GM23338 (cell line): ENCODE measurements at places on chromosomes 1 and 21. TPM values are rescaled to one million over a fixed set of nuclear protein-coding genes. Genes with fewer than 3 reads are reported as not detected.

DNA sequence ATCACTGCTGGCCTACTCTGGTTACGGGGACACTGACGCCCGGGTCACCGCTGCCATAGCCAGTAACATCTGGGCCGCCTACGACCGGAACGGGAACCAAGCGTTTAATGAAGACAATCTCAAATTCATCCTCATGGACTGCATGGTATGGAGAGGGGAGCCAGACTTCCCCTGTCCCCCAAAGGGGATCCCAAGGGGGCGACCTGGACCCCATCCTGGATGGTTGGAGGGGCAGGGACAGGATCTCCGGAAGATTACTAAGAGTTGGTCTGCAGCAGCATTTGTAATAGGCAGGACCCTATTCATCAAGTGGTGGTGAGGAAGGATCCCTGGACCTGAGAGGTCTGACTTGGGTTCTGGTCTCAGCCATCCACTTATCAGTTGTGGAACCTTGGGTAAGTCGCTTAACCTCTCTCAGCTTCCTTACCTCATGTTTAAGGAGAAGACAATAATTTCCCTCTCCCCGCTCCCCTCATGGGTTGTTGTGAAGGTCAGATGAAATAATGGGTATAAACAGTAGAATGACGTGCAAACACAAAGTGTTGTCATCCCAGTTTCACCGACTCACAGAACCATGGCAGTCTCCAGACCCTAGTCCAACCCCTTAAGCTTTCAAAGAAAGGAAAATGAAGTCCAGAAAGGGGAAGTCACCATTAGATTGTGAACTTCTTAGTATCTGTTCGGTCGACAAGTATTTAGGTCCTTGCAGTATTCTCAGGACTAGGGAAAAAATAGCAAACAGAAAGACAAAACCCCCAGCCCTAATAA is 883 bp downstream of the LAMTOR2 start:
- DNase-seq = no peak

- DNase-seq = no peak
These were observed 33.7 kb downstream of the PTGFRN start for GRCh38 chr1:116943438-116943837.

DNA sequence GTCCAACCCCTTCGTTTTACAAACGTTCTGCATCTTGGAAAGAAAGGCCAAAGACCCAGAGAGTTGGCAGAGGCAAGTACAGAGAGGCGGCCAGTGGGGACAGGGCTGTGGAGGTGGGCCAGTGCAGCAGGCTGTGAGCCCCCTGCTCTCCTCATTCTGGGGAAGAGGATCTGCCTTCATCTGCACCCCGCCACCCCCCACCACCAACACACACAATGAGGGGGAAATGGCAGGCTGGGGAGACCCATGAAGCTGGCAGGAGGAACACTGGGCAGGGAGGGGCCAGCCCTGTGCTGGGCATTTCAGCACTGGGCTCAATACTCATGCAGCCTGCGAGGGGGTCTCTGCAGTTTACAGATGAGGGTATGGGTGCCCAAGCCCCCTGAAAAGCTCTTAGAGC is 14.6 kb downstream of the STMN1 start:
- no peak for DNase-seq

GRCh38 chr1:9592510-9593075 is 3.9 kb downstream of the TMEM201 start:
- DNase-seq = no peak

GRCh38 chr21:14456911-14457310 is 74.0 kb upstream of the HSPA13 start:
- no peak for DNase-seq

DNA sequence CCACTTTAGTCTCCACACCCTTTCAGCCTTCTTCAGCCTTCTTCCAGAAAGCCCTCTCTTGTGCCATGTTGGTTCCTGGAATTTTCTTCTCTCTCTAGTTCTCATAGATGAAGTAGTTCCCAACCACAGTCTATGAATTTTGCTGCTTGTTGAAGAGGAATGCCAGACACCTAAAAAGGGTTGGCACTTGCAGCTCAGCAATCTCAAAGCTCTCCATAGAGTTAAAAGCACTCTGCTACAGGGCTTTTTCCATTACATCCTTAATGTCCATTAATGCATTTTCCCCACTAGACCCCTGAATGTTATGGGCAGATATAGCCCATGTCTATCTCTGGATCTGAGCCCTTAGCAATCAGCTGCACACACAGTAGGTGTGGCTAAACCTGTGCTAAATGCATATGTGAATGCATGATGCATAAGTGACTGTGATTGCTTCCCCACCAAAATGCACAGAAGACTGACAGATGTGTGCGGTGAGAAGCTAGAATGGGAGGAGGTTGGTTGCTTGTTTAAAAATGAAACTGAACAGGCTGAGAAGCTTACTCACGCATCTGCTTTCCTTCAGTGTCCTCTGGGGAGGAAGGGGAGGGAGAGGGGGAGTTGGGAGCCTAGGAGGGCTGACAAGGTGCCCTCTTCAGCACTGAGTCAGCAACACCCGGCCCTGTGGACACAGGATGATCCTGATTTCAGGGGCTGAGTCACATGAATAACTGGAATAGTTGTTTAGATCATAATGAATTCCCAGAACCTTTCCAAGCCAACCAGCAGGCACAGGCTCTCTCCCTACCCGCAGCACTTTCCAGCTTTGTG is 146.1 kb upstream of the FGGY start:
- DNase-seq = no peak

DNA sequence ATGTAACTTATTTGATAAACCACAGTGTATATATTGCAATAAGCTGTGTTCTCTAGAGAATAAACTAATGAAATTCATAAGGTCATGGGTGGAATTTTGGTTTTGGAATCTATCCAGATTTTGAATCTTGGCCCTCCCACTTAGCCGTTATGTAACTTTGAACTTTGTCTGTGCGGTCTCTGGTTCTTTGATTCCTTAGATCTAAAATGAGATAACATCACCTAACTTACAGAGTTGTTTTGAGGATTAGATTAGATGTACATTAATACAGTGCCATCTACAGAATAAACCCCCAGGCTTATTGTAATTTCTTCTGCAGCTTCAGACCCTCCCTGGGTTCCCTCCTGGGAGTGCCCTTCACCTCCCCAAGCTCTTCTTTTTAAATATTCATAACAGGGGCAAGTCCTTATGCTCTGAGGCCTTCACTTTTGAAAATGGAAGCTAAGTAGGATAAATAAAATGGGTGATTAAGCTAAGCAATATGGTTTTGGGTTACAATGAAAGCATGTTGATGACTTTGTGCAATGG is 124.3 kb downstream of the ATG4C start:
- DNase-seq = no peak

DNA sequence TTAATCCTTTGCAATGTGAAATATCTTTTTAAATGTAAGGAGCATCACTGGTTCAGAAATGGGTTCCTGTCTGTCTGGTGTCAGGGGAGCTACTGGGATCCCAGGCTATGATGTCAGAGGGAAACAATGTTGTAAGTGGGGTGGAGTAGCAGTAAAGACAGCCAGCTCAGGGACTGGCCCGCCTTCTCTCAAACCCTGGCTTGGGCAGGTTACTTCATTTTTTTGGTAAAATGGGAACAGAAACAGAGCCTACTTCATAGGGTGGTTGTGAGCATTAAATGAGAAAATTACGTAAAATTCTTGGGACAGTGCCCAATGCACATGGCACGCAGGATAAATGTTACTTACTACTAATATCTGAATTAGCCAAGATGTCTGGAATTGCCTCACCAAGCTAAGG is 30.7 kb upstream of the IL20 start:
- no peak for DNase-seq

- no peak for DNase-seq
These were observed 13.6 kb upstream of the GPR137B start for GRCh38 chr1:236128646-236129178.

- DNase-seq = no peak
These were observed 169.5 kb downstream of the ATP6V1G3 start for GRCh38 chr1:198370996-198371395.

DNA sequence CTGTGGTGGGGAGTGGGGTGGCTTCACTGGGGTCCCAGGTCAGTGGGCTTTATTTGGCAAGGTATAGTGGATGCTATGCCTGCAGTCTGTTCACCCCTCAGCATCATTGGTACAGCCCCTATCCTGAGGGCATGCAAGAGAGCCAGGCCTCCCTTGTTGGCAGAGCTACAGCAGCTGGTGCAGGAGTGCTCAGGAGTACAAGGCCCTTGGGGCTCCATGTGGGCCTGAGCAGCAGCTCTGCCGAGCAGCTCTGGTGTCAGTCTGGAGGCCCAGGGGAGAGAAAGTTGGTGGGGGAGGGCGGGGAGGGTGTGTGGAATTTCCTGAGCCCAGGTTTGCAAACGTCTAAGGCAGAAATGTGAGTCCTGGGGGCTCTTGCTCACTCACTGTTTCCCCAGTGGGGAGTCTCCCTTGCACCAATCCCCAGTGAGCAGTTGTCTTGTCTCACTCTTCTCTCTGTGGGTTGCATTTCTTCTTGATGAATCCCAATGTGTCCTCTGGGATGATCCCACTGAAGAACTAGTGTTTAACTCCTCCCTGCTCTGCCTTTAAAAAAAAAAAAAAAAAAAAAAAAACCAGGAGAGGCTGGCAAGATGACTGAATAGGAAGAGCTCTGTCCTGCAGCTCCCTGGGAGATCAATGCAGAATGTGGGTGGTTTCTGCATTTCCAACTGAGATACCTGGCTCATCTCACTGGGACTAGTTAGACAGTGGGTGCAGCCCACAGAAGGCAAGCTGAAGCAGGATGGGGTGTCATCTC is 39.5 kb upstream of the CYP4X1 start:
- DNase-seq = peak; percentile 41

DNA sequence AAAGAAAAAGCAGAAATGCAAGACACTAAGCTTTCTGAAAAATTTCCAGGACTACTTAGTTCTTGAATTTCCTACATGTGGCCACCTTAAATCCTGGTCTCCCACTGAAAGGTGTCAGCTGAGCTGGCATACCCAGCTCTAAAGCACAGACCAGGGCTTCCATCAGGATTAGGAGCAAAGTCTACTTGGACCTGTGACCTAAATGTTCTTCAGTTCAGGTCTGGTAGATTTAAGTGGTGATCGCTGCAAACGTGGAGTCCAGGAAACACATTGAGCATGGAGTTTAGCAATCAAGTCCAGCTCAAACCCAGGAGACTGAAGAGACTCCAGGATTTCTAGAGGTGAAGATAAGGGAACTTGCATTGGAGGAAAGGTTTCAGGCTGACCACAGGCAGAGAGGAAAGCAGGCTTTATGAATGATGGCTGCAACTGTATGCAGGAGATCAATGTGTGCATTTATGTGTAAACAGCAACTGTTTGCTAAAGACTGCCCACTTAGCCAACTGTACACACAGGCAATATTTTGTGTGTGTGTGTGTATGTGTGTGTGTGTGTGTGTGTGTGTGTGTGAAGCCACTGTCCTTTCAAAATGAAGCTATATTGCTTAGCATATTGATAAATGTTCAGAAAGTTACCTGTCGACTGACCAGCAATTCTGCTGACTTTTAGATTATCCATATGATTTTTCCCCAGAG is 75.2 kb downstream of the LMX1A start:
- DNase-seq = no peak

DNA sequence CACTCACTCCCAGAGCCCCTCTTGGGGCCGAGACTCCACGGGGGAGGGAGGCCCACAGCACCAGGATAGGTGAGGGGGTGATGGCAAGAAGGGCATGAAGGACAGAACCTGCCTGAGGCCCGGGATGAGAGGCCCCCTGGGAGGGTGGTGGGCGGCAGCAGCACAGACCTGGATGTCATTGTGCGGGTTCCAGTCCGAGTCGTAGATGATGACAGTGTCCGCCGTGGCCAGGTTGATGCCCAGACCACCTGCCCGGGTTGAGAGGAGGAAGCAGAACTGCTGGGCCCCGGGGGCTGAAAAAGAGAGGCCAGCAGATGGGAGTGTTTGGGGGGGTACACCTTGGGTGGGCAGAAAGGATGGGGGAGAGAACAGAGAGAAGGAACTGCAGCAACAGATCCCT is 50.1 kb downstream of the CHD5 start:
- DNase-seq = no peak

DNA sequence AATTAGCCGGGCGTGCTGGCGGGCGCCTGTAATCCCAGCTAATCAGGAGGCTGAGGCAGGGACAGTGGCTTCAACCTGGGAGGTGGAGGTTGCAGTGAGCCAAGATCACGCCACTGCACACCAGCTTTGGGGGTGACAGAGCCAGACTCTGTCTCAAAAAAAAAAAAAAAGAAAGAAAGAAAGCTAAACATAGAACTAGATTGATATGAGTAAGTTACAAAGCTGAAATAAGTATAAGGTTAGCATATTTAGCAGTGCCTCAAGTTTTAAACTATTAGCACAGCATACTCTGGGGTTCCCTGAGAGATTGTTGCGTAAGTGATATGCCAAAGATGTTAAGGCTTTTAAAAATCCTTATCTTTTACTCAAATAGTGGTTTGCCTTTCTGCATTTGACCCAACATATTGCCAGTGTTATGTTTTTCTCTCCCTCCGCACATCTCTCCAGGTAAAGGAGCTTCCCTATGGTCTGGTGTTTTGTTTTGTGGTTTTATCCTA is 126.1 kb downstream of the CD247 start:
- no peak for DNase-seq

DNA sequence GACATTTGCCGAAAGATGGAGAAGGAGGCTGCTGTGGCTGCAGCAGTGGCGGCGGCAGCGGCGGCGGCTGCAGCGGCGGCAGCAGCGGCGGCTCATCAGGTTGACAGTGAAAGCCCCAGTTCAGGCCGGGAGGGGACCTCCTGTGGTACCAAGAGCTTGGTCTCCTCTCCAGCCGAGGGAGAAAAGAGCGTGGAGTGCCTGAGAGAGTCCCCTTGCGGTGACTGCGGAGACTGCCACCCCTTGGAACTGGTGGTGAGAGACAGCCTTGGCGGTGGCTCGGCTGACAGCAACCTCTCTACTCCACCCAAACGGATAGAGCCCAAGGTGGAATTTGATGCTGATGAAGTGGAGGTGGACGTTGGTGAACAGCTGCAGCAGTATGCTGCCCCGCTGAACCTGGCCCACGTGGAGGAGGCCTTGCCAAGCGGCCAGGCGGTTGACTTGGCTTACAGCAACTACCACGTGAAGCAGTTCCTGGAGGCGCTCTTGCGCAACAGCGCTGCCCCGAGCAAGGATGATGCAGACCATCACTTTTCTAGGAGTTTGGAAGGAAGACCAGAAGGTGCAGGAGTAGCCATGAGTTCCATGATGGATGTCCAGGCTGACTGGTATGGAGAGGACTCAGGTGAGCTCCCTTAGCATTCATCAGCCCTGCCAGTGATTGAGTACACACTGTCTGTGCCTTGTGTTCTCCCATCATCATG is 6.3 kb downstream of the ZBTB8B start:
- peak; percentile 69 for DNase-seq

RASAL2 gene
- 35.4 and 42.2 TPM in 2 replicates for total RNA-seq

ZBED6 gene
- total RNA-seq = 4.8 and 9.0 TPM in 2 replicates

COG2 gene
- total RNA-seq = 38.5 and 53.9 TPM in 2 replicates

LEFTY1 gene
- 65.4 and 67.1 TPM in 2 replicates for total RNA-seq

SYPL2 gene
- total RNA-seq = 0.49 and 1.6 TPM in 2 replicates

PTBP2 gene
- total RNA-seq = 97.1 and 108 TPM in 2 replicates

PIGR gene
- total RNA-seq = not detected in 2 replicates
